ENCODE measurements at places on chromosomes 6 and 20.

GRCh38 chr6:123901436-123901835 lies 97.8 kb downstream of the NKAIN2 start:
- DNase-seq: no peak

- DNase-seq: no peak
Measured at GRCh38 chr6:141117874-141118273, 1014.9 kb upstream of the GJE1 start.

GRCh38 chr6:125957391-125957693 lies 772 bp downstream of the HINT3 start:
- no peak for DNase-seq

GRCh38 chr6:6368040-6368683 lies 47.7 kb upstream of the F13A1 start:
- no peak for DNase-seq

DNA sequence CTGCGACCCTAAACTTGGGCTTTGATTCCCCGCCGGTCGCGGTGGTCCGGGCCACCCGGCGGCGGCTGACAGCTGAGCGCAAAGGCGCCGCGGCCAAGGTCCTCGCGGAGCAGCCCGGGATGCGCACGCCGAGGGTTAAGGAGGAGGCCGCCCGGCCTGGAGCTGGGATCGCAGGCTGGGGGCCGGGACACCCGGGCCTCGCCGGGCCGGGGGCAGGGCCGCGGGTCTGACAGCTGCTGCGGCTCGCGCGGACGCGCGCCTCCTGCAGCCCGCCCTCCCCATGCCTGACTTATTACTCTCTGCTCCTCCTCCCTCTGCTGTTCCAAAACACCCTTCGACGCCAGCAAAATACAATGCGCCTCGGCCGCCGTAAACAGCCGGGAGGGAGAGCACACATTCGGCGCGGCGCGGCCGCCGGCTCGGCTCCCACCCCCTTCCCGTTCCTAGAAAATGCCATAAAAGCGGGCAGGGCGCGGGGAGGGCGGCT lies 746 bp downstream of the BACH2 start:
- DNase-seq: no peak

GRCh38 chr20:62926229-62927127 lies at the start of gene DIDO1:
Gene DIDO1, minus strand, starts transcription at chr20:62926505.
- peak; percentile 90 for DNase-seq

DNA sequence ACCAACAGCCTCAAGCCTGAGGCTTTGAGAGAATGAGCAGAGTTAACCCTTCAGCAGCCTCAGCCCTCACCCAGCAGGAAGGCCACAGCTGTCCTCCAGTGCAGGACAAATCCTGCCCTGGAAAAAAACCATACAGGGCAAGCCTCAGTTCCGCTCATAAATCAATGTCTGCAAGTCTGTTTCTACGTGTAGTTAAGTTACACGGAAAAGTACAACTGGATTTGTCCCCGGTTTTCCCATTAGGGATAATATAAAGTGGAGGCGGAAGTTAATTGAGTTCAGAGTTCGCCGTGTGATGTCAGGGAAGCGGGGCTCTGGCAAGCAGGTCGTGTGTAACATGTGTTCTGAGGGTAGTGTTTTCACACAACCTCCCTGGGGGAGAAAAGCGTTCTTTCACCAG lies 44.2 kb upstream of the EYA2 start:
- peak; percentile 91 for DNase-seq

GRCh38 chr6:126102358-126102757 lies 116.0 kb downstream of the TRMT11 start:
- no peak for DNase-seq

- DNase-seq: no peak
Measured at GRCh38 chr6:22149096-22149495, 147.7 kb downstream of the PRL start.

- no peak for DNase-seq
Measured at GRCh38 chr6:67986694-67987232, 648.3 kb upstream of the ADGRB3 start.

GRCh38 chr6:7589221-7589620 lies 777 bp upstream of the SNRNP48 start:
- no peak for DNase-seq

- DNase-seq: no peak
Measured at GRCh38 chr6:121434037-121434770, 1.2 kb upstream of the GJA1 start.

GRCh38 chr6:74467533-74468215 lies 738.2 kb downstream of the COL12A1 start:
- no peak for DNase-seq

- no peak for DNase-seq
Measured at GRCh38 chr6:75317503-75318206, 33.1 kb upstream of the TMEM30A start.

DNA sequence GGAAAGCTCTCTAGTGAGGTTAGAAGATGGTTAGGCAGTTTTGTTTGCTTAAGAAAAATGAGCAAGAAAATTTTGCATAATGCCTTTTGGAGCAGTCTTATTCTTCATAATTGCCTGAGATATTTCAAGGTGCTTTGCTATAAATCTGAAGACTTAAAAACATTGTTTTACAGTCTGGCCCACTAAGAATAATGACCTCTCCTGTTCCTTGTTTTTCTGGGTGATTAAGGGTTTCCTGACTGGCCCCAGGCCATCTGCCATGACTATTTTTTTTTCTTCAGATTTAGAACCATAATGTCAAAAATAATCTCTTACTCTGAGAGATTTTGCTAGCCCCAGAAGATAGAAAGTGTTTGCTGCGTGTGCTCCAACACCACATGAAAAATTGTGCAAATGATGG lies 72.3 kb upstream of the CENPW start:
- DNase-seq: no peak

DNA sequence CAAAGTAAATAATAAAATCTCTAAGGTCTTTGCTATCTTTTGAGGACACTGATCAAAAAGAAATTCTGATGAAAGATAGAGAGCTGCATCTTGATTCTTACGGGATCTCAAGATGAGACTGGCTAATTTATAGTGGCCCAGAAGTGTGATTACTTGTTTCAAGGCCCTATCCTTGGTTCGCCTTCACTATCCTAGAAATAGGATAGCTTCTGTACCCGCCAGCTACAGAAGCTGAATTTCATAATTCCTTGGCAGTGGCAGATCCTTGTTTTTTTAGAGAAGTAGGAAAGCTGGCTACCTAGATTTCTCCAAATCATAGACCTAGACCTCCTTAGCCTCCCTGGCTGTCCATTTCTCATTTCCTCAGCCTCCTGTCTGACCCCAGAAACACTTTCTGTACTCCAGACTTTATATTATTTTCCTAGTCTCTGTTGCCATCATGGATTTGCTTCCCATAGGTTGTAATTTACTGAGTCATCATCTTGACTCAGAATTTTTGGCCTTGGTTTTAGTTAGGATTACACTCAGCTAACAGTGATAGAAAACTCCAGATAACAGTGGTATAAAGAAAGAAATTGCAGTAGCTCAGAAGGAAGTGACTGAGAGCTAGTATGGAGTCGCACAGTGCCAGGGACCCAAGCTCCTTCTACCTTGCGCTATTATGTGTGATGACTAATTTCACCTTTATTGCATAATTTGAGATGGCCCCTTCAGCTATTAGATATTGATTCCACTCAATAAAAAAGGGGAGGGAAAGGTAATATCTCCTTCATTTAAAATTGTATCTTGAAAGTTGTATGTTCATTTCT lies 27.7 kb downstream of the PHF3 start:
- no peak for DNase-seq

DNA sequence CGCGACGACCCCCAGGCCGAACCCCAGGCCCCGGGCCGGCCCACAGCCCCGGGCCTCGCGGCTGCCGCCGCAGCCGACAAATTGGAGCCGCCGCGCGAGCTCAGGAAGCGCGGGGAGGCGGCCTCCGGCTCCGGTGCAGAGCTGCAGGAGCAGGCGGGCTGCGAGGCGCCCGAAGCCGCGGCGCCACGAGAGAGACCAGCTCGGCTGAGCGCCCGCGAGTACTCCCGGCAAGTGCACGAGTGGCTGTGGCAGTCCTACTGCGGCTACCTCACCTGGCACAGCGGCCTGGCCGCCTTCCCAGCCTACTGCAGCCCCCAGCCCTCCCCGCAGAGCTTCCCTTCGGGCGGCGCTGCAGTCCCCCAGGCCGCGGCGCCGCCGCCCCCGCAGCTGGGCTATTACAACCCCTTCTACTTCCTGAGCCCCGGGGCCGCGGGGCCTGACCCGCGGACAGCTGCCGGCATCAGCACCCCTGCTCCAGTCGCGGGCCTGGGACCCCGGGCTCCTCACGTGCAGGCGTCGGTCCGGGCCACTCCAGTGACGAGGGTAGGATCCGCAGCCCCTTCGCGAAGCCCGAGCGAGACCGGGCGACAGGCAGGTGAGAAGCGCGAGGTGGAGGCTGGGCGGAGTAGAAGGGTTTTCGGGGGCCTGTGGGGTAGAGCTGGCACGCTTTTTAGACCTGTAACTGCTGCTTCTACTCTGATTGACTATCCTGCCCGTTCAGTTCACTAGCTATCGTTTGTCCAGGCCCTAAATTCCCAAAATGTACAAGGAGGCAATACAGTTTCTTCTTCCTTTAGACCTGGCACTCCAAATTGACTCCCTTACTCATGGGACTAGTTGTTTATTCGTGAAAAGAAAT lies 654 bp downstream of the FAM8A1 start:
- DNase-seq: peak; percentile 81

DNA sequence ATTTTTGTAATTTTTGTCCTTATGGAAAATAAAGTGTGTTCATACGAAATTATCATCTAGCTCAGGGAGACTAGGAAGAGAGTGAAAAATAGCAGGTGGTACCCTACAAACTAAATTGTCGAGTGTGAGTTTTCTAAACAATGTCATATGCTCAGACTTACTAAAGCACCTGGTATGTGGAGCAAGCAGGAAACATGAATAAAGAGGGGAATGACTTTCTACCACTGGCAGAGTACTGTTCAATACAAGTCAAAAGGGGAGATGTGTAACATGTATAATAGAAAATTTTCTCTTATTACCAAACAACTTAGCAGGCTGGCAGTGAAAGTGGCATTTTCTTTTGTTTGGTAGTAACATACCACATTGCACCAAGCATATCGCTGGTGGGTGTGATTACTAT lies 36.1 kb downstream of the CTNNBL1 start:
- DNase-seq: no peak

GRCh38 chr20:62536871-62537401 lies 61.1 kb upstream of the GATA5 start:
- DNase-seq: peak; percentile 33

DNA sequence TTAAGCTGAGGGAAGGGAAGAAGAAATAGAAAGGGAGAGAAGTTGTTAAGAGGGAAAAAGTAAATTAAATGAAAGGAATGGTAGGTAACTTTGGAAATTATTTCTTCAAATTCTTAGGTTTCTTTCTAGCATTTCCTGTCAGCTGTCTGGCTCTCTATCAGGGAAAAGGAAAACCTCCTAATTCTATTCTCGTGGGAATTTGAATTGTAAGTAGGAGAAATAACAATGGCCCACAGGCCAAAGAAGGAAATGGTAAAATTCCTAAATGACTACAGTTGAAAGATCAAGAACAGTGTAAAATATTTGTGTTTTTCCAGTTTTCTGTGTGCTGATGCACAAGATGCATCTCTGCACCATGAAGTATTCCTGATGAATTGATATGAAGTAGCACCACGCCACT lies 173.0 kb downstream of the IBTK start:
- DNase-seq: no peak

DNA sequence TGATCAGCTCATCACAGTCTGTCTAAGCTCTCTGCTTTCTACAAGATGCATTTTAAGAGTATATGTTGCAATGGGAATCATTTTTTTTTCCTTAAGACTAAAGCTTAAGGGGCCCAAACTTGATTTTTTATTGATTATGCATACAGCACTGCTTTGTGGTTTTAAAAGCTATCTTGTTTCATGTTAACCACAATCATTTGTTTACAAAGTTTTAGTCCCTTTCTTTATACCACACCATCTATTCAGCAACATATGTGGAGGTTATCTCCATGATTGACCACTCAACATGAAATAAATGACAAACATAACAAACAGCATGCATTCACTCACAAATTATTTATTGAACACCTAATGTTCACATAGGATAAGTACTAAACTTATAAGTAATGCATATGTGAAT lies 119.1 kb downstream of the FHL5 start:
- DNase-seq: no peak

GRCh38 chr6:132218059-132218696 lies 183.1 kb downstream of the MOXD1 start:
- peak; percentile 6 for DNase-seq

- DNase-seq: no peak
Measured at GRCh38 chr20:21262812-21263211, 40.3 kb upstream of the XRN2 start.

GRCh38 chr6:39930540-39930939 lies 3.7 kb downstream of the MOCS1 start:
- DNase-seq: no peak

DNA sequence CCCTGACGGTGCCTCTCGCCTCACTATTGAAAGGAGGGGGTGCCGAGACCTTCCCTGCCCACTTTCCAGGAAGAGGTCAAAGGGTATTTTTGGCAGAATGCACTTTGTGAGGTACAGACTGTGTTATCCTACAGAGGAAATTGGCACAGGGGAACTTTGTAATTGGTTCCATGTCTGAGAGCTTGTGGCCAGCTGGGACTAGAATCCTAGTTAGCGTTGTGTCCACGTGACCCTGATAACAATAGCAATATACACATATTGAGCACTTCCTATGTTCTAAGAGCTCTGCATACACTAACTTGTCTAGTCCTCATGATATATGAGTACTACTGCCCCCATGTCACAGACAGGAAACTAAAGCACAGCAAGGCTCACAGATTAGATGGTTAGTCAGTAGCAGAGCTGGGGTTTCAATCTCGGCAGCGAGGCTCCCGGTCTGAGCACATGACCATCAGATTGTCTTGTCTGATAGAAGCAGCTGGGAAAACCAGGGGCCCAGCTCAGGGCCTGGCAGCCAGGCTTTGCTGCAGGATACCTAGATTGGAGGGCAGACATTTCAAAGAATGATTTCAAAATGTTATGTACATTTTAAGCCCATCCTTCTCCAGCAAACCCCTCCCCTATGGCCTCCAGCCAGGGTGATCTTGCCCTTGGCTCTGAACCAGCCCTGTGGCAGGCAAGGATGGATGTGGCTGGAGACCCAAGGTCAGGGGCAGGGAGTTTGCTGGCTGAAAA lies 1.4 kb downstream of the MAPK13 start:
- peak; percentile 97 for DNase-seq

GRCh38 chr20:25574411-25574810 lies 10.9 kb downstream of the NINL start:
- DNase-seq: peak; percentile 46

- no peak for DNase-seq
Measured at GRCh38 chr6:122461885-122462284, 9.7 kb downstream of the SERINC1 start.

GRCh38 chr6:139580592-139581484 lies 206.4 kb upstream of the CITED2 start:
- no peak for DNase-seq

- DNase-seq: no peak
Measured at GRCh38 chr6:139062932-139063646, 34.5 kb downstream of the ABRACL start.

DNA sequence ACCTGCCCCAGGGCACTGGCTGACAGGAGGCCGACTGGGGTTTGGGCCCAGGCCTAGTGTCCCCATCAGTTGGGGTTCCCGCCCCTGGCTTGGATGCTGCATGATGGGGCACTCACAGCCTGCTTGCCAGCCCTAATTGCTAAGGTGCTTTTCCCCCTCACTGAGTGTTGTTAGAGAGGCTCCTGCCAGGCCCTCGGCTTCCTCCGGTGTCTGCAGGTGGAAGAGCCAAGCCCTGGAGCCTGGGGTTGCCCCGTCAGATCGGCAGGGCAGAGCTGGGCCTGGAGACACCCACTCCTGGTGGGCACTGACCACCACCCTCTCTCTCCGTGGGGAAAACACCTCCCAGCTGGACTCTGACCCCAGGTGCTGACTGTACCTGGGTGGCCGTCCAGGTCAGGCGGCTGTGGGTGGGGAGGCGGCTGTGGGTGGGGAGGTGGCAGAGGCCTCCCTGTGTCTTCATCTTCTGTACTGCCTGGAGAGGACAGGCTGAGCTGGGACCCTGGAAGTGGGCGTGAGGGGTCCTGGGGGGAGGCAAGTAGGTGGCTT lies 6.0 kb upstream of the CABLES2 start:
- peak; percentile 78 for DNase-seq

Data from small intestine (tissue), 16 donors.